ENCODE measurements at places on chromosomes 5 and 9.

DNA sequence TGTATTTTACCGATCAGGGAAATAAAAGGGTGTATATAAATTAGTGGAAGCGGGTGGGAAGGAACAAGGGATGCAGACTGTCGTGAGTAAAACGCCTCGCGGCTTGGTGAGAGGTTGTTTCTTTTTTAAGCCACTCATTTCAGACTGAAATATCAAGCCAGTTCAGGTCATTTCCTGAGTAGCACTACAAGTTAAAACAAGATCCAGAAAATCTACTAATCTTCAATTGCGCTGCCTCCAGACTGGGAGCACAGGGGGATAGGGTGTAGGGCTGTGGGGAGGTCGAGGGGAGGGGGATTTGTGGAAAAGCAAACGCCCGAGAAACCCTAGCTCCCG, 140.8 kb downstream of the TSSK1B start:
- DNase-seq: peak; percentile 55

GRCh38 chr9:131411719-131412681, 18.1 kb downstream of the PRRC2B start:
- no peak for DNase-seq

GRCh38 chr9:3508521-3509291, 17.1 kb downstream of the RFX3 start:
- no peak for DNase-seq

GRCh38 chr5:24823625-24824024, 178.8 kb upstream of the CDH10 start:
- no peak for DNase-seq

DNA sequence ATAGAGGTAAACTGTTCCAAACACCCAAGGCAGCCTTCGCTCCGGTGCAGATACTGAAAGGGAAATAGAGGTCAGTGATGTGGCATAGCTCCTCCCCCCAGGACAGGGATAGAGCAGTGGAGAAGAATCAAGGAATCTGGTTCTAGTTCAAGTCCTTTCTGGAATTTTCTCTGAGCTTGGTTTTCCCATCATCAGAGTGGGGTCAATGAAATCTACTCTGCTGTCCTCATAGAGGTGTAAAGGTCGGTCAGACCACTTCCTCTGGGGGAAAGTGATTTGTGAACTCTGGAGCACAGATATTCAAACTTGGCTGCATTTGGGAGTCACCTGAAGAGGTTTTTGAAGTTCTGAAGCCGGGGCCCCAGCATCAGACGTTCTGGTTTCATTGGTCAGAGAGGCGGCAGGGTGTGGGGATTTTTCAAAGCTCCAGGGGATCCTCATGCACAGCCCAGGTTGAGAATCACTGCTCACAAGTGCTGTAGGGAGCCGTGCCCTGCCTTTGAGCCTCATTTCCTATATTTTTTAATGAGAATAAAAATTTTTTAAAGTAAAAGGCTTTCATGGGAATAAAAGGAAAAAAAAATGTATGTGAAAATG, 105.7 kb upstream of the RAD23B start:
- no peak for DNase-seq

GRCh38 chr5:1883925-1884677, 1.4 kb upstream of the IRX4 start:
- no peak for DNase-seq

GRCh38 chr5:176361437-176362232, at the start of gene KIAA1191:
TSS of gene KIAA1191 (minus strand) at chr5:176361764. CDS start at chr5:176359508, 2,256 bp downstream.
- peak; percentile 95 for DNase-seq

- DNase-seq: no peak
Observed at GRCh38 chr5:175921061-175921730, 46.9 kb downstream of the THOC3 start.

DNA sequence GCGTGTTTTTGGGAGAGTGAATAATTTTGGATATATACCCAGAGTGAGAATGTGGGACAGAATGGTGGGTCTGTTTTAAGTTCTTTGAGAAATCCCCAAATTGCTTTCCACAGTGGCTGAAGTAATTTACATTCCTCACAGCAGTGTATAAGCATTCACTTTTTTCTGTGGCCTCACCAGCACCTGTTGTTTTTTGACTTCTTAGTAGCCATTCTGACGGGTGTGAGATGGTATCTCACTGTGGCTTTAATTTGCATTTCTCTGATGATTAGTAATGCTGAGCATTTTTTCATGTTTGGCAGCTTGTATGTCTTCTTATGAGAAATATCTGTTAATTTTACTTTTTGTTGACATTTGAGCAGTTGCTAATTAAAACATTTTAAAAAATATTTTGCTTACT, 9.4 kb upstream of the SPATA31D1 start:
- no peak for DNase-seq

- DNase-seq: no peak
Observed at GRCh38 chr9:130543368-130543767, 36.0 kb upstream of the FUBP3 start.

DNA sequence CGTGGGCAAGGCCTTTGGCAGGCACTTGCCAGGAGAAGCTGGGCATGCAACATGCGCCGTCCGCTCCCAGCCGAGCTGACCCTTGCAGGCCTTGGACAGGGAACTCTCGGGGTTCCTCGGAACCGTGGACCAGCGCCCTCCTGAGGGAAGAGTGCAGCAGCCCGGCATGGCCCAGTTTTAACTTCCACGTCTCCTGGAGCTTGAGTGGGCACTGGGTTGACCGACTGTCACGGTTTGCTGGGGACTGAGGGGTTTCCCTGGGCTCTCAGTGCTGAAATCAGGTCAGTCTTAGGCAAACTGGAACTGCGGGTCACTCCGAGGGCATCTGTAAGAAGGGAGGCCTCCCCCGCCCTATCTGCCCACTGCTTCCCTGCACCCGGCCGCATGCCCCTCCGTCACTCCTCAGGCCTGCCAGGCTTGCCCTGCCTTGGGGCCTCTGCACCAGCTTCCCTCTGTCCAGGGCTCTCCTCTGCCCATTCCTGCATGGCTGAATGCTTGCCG, 87.0 kb upstream of the PHYKPL start:
- no peak for DNase-seq

GRCh38 chr9:135277219-135278201, 190.0 kb downstream of the OLFM1 start:
- no peak for DNase-seq

DNA sequence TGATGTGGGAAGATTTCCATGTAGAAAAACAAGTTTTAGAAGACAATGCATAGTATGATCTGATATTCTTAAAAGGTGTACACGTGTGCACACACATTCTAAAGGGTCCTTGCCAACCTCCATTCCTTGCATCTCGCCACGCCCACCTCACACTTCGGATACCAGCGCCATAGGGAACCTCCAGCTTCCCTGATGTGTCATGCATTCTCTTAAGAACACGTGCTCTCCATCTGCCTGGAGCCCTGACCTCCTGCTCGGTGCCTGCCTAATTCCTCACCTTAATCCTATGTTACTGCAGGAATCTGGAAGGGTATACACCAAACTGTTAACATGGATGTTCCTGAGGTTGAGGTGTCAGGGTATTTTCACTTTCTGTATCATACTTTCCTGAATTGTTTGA, 63.1 kb downstream of the PTCD2 start:
- DNase-seq: no peak

DNA sequence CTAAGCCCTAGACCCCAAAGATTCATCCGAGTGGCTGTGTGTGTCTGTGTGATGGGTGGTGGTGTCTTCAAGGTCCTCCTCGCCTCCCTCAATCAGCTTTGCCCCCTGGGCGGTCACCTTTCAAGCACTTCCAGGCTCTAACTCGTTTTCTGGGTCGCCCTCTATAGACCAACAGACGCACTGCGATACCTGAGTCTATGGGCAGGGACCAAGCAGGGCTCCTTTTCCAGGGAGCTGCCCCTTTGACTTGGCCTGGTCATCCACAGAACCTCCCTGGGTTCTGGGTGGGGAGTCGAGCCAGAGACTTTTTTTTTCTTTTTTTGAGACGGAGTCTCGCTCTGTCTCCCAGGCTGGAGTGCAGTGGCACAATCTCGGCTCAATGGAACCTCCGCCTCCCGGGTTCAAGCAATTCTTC, 1.1 kb downstream of the SLC27A4 start:
- peak; percentile 84 for DNase-seq

GRCh38 chr9:110742741-110743371, 74.3 kb downstream of the MUSK start:
- DNase-seq: no peak

- DNase-seq: no peak
Observed at GRCh38 chr5:22779499-22779898, 73.6 kb downstream of the CDH12 start.

- no peak for DNase-seq
Observed at GRCh38 chr5:177040814-177041420, 18.4 kb downstream of the ZNF346 start.

- DNase-seq: no peak
Observed at GRCh38 chr9:34451135-34451534, 7.2 kb downstream of the FAM219A start.

GRCh38 chr5:22596404-22596970, 256.7 kb downstream of the CDH12 start:
- DNase-seq: no peak

GRCh38 chr9:129889122-129889940, 54.1 kb downstream of the USP20 start:
- peak; percentile 61 for DNase-seq

DNA sequence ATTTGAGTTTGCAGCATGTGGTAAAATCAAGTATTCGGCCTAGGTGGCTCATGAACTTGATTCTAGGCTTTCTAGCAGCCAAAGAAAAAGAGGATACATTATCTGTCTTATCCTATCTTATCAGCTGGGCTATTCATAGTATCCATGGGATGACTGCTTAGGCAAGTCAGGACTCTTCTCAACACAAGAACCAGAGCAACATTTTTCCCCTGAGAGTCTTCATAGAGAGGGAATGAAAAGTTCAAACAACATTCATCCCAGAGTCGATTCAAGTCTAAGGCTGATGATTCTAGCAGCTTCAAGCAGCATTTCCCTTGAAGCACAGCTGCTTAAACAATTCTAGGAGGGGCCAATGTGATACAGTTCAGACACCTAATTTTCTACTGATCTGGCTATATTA, 3.0 kb downstream of the S100Z start:
- DNase-seq: no peak

- DNase-seq: no peak
Observed at GRCh38 chr5:111478266-111478665, 34.1 kb downstream of the STARD4 start.

DNA sequence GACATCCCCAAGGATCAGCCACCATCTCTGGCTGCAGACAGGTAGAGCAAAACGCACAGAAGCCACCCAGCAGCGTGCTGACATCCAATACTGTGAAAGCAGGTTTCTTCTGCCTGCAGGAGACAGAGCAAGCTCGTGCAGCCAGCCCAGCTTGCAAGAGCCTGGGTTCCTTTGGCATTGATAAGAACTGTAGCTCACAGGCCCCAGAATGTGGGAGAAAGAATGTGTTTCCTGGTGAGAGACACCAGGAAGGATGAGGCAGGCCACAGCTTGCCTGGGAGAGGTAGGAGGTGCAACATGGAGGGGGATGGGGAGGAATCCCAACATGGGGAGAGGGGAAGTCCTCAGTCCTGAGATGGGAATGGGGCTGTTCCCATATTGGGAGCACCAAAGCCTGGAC, 34.0 kb upstream of the ARAP3 start:
- no peak for DNase-seq

DNA sequence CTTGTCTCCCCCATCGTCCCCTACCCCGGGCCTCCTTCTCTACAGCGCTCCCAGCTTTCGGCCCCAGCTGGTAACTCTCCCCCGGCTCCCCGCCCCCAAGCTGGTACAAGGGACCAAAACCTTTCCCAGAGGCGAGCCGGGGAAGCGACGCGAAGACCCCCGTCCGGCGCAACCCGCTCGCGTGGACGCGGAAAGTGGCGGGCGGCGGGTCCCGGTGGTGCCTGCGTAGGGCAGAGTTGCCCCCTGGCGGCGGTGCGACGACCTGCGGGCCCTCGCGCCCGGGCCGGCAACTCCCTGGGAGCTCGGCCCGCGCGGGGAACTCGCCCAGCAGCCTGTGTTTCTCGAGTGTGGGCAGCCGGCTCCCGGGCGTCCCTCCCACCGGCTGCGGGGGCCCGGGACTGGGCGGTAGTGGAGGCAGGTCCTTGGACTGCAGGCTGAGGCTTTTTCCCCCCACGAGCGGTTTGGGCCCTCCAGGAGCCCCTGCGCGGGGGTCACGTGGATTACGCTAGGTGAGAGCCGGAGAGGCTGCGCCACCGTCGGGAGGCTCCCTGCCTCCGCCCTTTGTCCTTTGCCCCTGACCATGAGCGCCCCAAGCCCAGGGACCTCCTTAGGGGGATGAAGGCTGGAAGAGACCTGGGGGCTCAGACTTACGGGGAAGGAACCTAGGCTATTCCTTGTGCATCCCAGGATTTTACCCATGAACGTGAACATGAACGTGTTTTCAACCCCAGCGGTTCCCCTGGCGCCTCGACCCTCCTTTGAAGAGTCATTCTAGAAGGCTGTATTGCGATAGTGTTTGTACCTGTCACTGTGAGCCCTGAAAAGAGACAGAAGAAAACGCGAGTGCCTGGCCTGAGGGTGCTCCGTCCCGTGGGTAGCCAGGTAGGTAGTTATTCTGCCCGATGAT, 2.9 kb upstream of the FOXD1 start:
- DNase-seq: peak; percentile 77

- no peak for DNase-seq
Observed at GRCh38 chr5:133508845-133509741, 103.2 kb downstream of the FSTL4 start.

DNA sequence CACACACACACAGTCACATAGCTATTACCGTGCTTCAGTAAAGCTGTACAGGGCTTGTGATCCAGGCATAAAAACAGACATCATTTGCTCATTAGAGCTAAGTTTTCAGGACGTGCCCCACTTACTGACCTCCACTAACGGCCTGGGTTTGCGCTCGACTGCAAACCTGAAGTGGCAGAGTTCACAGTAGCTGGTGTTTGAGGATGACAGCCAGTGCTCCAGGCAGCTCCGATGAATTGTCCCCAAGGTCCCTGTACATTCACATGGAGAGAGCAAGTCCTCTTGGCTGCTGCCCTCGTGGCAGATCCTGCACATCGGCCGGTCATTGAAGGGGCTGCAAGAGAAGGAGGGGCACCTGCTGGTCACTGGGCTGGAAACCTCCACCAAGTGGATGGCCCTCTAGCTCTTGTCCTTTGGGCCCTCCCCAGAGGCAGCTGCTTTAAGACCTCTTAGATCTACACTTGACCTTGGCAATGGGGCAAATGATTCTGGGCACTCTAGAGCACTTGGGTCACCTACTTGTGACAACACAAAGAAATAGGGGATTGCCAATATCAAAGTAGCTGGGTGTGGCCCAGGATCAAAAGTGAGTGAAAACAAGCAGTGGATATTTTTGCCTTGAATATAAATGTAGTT, 115.4 kb downstream of the MARCHF3 start:
- DNase-seq: no peak

DNA sequence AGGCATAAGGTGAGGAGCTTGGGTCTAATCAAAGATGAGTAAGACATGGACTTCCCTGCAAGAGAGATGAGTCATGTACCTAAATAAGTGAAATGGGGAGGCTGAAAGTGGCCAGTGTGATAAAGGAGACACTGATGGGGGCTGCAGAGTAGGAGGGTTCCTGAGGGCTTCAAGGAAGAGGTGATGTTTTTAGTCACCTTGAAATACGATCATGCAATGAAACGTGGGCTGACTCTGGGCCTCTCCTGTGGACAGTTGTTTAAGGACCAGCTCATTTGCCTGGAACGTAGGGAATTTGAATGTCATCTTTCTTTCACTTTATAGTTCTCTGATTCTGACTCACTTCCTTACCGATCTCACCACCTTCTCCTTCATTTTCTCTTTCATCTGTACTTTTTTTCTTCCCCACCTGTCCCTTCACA, 49.6 kb upstream of the CPLX2 start:
- DNase-seq: peak; percentile 58

- no peak for DNase-seq
Observed at GRCh38 chr5:65199993-65200675, 281.6 kb downstream of the ADAMTS6 start.
